ENCODE measurements at places on chromosomes 11 and 22. TPM values are rescaled to one million over a fixed set of nuclear protein-coding genes. Genes with fewer than 3 reads are reported as not detected.

EML3 gene
- total RNA-seq, result 29.7 TPM

PATE4 gene
- not detected for total RNA-seq

SYNGR1 gene
- 68.2 TPM for total RNA-seq

ASCL2 gene
- 0.35 TPM for total RNA-seq

SMC1B gene
- not detected for total RNA-seq

HBG2 gene
- not detected for total RNA-seq

KRTAP5-7 gene
- total RNA-seq, result not detected

SERPINH1 gene
- 50.5 TPM for total RNA-seq

PDGFB gene
- total RNA-seq, result 12.2 TPM

KDM4E gene
- not detected for total RNA-seq

IMMP1L gene
- 29.4 TPM for total RNA-seq

GLB1L2 gene
- total RNA-seq, result 1.6 TPM

GLB1L3 gene
- total RNA-seq, result not detected

SOX6 gene
- 26.7 TPM for total RNA-seq

TPH1 gene
- total RNA-seq, result 0.15 TPM

DRD4 gene
- total RNA-seq, result not detected

CAPRIN1 gene
- total RNA-seq, result 123 TPM

TTC36 gene
- 0.31 TPM for total RNA-seq

SCGB2A2 gene
- total RNA-seq, result not detected

C22orf31 gene
- total RNA-seq, result 0.46 TPM

PEX26 gene
- 23.5 TPM for total RNA-seq

DNAJB13 gene
- total RNA-seq, result not detected

KRTAP5-11 gene
- total RNA-seq, result not detected

SLC16A8 gene
- 0.57 TPM for total RNA-seq

MYEOV gene
- not detected for total RNA-seq

TRPM5 gene
- total RNA-seq, result not detected

CLTCL1 gene
- 22.9 TPM for total RNA-seq

PRDM11 gene
- total RNA-seq, result 31.1 TPM

APBB1 gene
- 80.6 TPM for total RNA-seq

SMTNL1 gene
- total RNA-seq, result not detected

TRIM48 gene
- total RNA-seq, result not detected

DENND5A gene
- 97.7 TPM for total RNA-seq

GPR83 gene
- total RNA-seq, result 0.89 TPM

FJX1 gene
- total RNA-seq, result 1.3 TPM

PCSK7 gene
- total RNA-seq, result 28.2 TPM

GSTT2B gene
- 11.1 TPM for total RNA-seq

CPT1A gene
- total RNA-seq, result 63.5 TPM
